Peyer's patch (tissue), 4 donors: ENCODE measurements at places on chromosomes 7 and 10. TPM values are rescaled to one million over a fixed set of nuclear protein-coding genes. Genes with fewer than 3 reads are reported as not detected.
A peak's percentile ranks its signal among the peaks of the same experiment; 100 is the strongest.

VPS37D gene
- total RNA-seq = 5.0 TPM

MEOX2 gene
- 1.3 TPM for total RNA-seq

C7orf57 gene
- not detected for total RNA-seq

DDIT4 gene
- 143 TPM for total RNA-seq

C10orf105 gene
- total RNA-seq = not detected

UBE3C gene
- total RNA-seq = 76.4 TPM

AKR1C4 gene
- total RNA-seq = 1.1 TPM

RTKN2 gene
- 1.5 TPM for total RNA-seq

- no peak overlapping the region for H3K4me3 ChIP-seq
- DNase-seq = no peak
- H3K27ac ChIP-seq = no peak overlapping the region
- no peaks in the 10 kb centered on the region for H3K27me3 ChIP-seq
- no peaks in the 10 kb centered on the region for H3K4me1 ChIP-seq
- no peaks in the 10 kb centered on the region for H3K36me3 ChIP-seq
Measured at GRCh38 chr10:35011771-35012191, 78.4 kb downstream of the CUL2 start.

DNA sequence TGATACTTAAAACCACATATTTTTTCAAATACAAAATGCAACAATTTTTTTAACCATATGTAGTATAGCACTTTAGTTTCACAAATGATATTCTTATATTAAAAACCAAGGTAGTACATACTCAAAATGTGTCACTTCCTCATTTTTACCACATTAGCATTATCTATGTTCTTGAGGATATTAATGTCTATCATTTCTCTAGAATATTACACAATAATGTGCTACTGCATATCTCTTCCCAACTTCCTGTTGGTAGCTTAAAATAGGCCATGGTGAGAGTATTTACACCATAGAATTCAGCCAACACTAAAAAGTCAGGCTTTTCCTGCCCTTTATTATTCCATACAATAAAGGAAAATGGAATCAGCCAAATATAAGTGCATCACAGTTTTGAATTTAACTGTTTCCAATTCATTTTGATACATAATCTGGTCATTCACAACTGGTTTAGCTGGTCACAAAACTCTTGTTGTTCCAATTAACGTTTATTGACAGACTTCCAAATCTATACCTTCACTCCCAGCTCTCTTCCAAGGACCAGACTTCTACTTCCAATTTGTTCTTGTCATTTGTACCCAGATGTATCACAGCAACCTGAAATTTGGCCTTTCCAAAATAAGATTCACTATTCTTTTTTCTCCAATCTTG, 20.0 kb upstream of the LRRC17 start:
- no peaks in the 10 kb centered on the region for H3K27me3 ChIP-seq
- no peaks in the 10 kb centered on the region for H3K36me3 ChIP-seq
- no peak for DNase-seq

DNA sequence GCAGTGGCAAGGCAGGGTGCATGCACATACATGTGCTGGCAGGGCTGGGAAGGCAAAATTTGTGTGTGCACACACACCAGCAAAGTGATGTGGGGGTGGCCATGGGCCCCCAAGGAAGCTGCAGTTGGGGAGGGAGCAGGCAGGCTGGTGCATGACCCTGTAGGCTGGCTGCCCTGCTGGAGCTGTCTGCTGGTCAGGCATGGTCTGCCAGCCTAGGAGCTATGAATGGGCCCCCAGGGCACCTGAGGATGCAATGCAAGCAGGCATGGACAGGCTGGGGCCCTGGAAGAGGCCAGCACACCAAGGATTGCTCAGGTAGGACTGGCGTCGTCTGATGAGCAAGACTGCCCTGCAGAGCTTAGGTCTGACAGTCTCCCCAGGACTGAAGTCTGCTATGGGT, 18.2 kb upstream of the PPP1R3A start:
- no peak overlapping the region for H3K27ac ChIP-seq
- DNase-seq = no peak
- no peaks in the 10 kb centered on the region for H3K4me1 ChIP-seq

GRCh38 chr10:101450277-101451080, 96.5 kb downstream of the BTRC start:
- H3K4me3 ChIP-seq = no peak overlapping the region
- H3K4me1 ChIP-seq = no peaks in the 10 kb centered on the region
- DNase-seq = no peak
- no peak overlapping the region for H3K27ac ChIP-seq
- H3K36me3 ChIP-seq = no peaks in the 10 kb centered on the region

DNA sequence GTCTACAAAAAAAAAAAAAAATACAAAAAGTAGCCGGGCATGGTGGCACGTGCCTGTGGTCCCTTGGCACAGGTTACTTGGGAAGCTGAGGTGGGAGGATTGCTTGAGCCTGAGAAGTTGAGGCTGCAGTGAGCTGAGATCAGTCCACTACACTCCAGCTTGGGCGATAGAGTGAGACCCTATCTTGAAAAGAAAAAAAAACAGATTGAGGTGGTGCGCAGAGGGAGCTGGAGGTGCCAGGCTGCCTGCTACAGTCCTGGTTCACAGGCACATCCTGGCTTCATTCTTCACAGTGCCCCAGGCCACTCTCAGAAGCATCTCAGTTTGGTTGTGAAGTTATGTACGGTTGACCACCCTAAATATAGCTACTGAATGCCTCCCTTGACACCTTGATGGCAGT, 4.8 kb downstream of the MMP21 start:
- no peak overlapping the region for H3K27ac ChIP-seq
- no peaks in the 10 kb centered on the region for H3K27me3 ChIP-seq
- H3K36me3 ChIP-seq = peaks cover 7% of the 10 kb centered on the region
- H3K4me1 ChIP-seq = peaks cover 6% of the 10 kb centered on the region
- DNase-seq = no peak

GRCh38 chr7:101410743-101411507, 48.2 kb downstream of the COL26A1 start:
- H3K4me1 ChIP-seq = no peaks in the 10 kb centered on the region
- H3K27ac ChIP-seq = no peak overlapping the region
- H3K27me3 ChIP-seq = no peaks in the 10 kb centered on the region
- no peak overlapping the region for H3K4me3 ChIP-seq
- H3K36me3 ChIP-seq = no peaks in the 10 kb centered on the region
- no peak for DNase-seq

GRCh38 chr10:95841661-95842498, 65.9 kb upstream of the CC2D2B start:
- H3K36me3 ChIP-seq = no peaks in the 10 kb centered on the region
- H3K27me3 ChIP-seq = no peaks in the 10 kb centered on the region
- peak overlapping the region; percentile 48 for H3K27ac ChIP-seq
- peak; percentile 64 for DNase-seq
- no peak overlapping the region for H3K4me3 ChIP-seq
- H3K4me1 ChIP-seq = peaks cover 12% of the 10 kb centered on the region

- H3K27ac ChIP-seq = no peak overlapping the region
- H3K4me3 ChIP-seq = no peak overlapping the region
- peaks cover 10% of the 10 kb centered on the region for H3K4me1 ChIP-seq
- no peaks in the 10 kb centered on the region for H3K27me3 ChIP-seq
- no peaks in the 10 kb centered on the region for H3K36me3 ChIP-seq
- DNase-seq = no peak
Measured at GRCh38 chr10:95450188-95450587, 111.0 kb downstream of the SORBS1 start.

GRCh38 chr7:121398246-121398645, 2.1 kb upstream of the FAM3C start:
- H3K27ac ChIP-seq = no peak overlapping the region
- DNase-seq = no peak
- no peaks in the 10 kb centered on the region for H3K4me1 ChIP-seq
- no peak overlapping the region for H3K4me3 ChIP-seq

DNA sequence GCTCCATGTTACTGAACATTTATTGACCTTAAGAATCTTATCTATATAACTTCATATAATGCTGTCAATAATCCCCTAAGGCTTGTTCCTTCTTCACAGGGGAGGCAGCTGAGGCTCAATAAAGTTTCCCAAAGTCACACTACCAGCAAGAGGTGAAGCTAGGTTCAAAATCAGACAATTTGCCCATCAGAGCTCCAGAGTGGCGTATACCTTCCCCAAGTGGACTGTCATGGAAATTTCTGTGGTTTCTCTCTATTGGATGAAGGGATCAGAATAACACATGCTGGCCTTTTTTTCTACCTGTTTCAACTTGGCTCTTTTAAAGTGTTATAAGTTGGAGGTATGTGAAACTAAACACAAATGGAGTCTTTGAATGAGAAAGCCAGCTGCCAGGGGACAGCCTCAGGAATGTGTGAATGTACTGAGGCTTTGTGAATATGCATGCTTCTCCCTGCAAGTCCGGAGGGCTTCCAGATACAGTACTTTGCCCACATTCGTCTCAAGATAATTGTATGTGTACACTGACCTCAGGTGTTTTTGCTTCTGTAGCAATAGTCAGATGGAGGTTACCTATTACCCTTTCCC, 656.3 kb upstream of the CELF2 start:
- H3K27me3 ChIP-seq = no peaks in the 10 kb centered on the region
- H3K4me3 ChIP-seq = no peak overlapping the region
- no peak for DNase-seq
- no peaks in the 10 kb centered on the region for H3K36me3 ChIP-seq

- no peak overlapping the region for H3K27ac ChIP-seq
- no peaks in the 10 kb centered on the region for H3K27me3 ChIP-seq
- no peak for DNase-seq
- no peak overlapping the region for H3K4me3 ChIP-seq
- H3K36me3 ChIP-seq = no peaks in the 10 kb centered on the region
- H3K4me1 ChIP-seq = peaks cover 3% of the 10 kb centered on the region
Measured at GRCh38 chr10:96858706-96859050, 26.6 kb downstream of the LCOR start.
